Stimulated activated CD4-positive, alpha-beta T cell treated with anti-CD3 and anti-CD28 coated beads, Interleukin-1b, Interleukin-23, amount 100 ng/mL, for 24 hours (primary cell): ENCODE measurements at places on chromosomes 6 and 20.

- DNase-seq: no peak
These were observed 54.6 kb upstream of the FNDC1 start for GRCh38 chr6:159114569-159114968.

DNA sequence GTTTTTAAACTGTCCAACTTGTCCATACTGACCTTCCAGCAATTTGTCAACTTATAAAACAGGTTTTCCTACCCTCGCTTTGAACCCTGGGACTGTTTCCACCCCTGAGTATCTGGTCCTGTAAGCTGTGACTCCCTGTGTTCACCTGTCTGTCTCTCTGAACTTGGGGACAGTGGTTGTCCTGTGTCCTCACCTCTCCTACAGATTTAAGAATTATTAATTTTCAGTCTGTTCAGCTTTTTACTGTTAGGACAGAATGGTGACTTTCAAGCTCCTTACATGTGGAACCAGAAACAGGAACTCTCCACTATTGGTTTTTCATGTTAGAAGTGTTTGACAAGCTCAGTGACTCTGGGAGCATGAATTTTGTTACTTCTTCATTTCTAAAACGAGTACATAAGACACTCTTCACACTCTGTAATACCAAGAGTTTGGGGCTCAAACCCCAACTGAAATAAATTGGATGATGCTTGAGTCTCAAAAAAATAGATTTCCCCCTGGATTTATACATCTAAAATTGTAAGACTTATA, 713.9 kb downstream of the COL12A1 start:
- no peak for DNase-seq

DNA sequence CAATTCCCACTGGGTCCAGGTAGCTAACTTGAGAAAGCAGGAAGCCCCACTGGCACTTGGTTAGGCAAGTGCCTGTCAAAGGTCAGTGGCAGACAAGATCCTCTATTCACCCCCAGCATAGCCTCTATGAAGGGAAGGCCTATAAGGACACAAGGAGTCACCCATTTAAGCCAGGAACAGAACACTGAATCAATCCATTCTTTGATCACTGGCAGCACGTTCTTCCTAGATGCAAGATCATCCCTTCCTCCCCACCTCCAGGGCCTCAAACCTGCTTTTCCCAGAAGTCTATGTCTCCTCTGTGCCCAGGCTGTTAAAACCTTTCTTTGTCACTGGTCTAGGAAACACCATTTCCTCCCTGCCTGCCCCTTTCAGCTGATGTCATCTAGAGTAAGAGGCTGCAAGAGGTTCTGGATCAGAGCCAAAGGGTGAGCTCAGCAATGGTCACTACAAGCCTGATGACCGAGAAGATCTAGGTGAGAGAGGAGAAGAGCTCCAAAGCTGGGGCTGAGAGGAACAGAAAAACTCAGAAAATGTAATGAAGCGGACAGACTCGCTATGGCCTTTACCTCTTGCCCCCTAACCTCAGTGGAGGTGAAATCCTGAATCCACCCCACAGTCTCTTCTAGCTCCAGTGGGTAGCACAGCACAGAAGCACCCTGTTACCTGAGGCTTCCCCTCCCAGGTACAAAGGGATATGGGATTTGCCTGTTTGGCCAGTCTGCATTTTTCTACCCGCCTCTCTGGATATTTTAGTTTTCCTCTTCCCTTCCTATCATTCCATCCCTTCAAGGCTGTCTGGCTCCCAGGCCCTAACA, 1.8 kb downstream of the GTPBP2 start:
- DNase-seq: no peak

DNA sequence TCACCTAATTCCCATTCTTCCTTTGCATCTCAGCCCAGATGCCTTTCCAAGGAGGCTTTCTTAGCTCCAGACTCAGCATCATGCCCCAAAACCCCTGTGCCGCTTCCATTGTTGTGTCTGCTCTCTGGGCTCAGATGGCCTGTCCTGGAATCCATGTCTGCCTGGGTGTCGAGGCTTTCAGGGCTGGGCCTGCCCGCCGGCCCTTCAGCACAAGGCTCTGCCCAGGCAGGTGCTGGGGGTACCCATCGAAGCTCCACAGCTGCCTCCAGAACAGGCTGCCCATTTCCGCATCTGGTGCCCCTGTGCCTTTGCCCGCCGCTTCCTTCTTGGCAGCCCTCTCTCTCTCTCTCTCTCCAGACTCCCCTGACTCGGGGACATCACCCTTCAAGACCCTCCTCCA, 1.2 kb downstream of the CPXM1 start:
- no peak for DNase-seq

DNA sequence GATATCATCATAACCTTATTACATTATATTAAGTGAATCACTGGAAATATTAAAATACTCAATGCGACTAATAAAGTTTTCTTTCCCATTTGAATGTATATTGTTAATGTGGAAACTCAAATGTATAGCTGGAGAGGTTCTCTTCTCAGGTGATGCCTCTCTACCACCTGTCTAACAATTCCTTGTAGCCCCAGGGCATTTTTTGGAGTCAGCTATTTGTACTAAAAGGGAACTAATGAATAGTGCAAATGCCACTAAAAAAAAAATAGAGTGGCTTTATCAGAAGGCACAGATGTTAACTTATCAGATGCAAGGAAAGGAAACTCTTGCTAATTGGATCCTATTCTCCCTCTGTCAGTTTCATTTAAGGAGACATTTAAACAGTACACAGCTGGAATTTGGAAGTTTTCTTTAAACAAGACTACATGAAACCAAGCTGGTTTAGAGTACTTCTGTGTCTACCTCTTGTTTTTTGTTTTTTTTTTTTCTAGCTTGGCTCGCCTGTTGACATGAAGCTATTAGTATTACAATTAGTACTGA, 897.0 kb upstream of the SLC35B3 start:
- DNase-seq: no peak

GRCh38 chr6:96520171-96521115, 1.2 kb upstream of the UFL1 start:
- no peak for DNase-seq

- DNase-seq: no peak
These were observed 413.1 kb downstream of the PLCB1 start for GRCh38 chr20:8545212-8545611.

GRCh38 chr6:31769684-31770371, 7.3 kb downstream of the VWA7 start:
- DNase-seq: peak; percentile 61

DNA sequence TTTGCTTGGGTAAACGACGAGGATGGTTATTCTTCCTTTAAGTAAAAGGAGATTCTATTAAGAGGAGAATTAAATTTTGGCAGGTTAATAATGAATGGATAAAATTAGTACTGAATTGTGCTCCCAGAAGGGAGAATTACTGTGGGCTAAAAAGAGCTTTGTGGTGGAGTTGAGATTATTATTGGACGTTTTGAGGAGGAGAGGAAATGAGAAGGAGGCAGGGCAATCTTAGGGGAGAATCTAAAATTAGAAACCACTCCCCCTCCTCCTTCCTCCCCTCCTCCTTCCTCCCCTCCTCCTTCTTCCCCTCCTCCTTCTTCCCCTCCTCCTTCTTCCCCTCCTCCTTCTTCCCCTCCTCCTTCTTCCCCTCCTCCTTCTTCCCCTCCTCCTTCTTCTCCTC, 331.8 kb downstream of the PRL start:
- no peak for DNase-seq

DNA sequence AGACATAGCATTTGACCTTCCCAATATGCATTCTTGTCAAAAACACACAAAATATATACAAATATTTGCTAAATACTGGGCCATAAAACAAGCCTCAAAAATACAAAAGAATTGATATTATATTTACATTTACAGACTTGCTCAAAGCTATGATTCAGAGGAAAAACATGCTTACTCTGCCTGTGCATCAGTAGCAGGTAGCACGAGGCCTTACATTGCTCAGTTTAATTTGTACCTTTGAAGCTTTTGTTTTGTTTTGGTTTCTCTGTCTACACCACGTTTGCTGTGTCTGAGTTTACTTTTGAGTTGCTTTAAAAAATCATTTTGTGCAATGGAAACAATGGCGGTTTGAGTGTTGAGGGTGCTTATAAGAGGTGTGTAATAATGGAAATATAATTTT, 99.3 kb downstream of the PHF3 start:
- DNase-seq: no peak

GRCh38 chr20:52224920-52225319, 33.3 kb upstream of the ZFP64 start:
- DNase-seq: no peak

DNA sequence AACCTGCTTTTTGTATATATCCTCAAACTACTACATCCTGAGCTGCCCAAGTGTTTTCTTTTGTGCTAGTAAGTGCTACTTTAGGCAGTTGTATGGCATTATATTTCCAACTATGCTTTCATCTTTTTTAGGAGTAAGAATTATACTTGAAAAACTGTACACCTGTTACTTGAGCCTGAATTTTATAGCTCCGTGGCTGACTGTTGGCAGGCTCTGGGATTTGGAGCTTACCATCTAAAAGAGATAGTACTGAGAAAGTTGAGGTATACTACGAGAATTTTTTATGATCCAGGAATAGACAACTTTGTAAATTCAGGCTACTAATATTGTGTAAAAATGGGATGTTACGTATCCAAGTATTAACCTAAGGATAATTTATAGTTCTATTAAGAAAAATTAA, 32.4 kb downstream of the RNF217 start:
- no peak for DNase-seq

GRCh38 chr6:119628691-119629594, 279.4 kb upstream of the MAN1A1 start:
- DNase-seq: no peak

- no peak for DNase-seq
These were observed 622 bp upstream of the KIZ start for GRCh38 chr20:21125072-21125848.

DNA sequence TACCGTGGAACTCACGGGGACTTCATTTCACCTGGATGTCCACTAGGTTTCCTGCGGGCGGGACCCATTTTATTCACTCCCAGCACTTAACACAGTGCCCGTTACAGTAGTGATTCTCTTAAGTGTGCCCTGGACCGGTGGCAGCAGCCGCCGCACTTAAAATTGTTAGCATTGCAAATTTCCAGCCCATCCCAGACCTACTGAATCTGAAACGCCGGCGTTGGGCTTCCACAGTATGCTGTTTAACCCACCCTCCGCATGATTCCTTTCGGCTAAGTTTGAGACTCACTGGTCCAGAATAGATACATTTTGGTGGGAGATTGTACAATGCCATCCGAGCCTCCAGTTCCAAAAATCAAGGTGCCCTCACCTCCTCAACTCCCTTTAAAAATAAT, 967 bp downstream of the SMPDL3A start:
- no peak for DNase-seq

DNA sequence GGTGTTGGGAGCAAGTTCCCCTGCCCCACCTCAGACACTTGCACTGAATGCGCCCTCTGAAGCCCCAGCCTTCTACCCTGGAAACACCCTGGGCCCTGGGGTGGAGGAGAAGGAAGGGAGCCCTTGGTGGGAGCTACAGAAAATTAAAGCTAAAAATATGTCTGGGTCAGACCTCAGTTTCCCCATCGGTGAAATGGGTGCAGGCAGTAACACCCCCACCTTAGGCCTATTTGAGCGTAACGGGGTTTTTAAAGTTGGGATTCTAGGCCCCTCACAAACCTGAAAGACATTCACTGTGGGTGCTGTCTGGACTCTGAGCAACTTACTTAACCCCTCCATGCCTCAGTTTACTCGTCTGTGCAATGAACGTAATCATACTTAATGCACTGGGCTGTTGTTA, 19.3 kb upstream of the CDH22 start:
- DNase-seq: no peak

DNA sequence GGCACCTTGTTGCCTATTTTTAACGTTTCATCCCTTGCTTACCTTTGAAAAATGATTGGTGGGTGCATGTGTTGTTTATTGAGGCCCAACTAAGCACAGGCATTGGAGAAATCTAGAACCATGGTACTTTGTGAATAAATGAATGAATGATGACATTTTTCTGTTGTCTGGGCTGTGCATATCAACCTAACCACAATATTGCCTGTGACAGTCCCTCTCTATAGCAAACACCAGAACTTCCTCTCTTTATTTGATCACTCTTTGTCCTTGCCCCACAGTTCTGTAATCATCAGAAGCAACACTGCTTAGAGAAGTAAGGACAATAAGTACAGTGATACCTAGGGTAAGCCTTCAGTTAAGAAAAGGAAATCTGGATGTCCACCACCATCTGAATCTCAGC, 75.1 kb downstream of the TBC1D7 start:
- DNase-seq: no peak

GRCh38 chr20:46169245-46170171, 51.4 kb downstream of the CD40 start:
- DNase-seq: no peak

- no peak for DNase-seq
These were observed 49.3 kb downstream of the GFRA4 start for GRCh38 chr20:3613821-3614440.

DNA sequence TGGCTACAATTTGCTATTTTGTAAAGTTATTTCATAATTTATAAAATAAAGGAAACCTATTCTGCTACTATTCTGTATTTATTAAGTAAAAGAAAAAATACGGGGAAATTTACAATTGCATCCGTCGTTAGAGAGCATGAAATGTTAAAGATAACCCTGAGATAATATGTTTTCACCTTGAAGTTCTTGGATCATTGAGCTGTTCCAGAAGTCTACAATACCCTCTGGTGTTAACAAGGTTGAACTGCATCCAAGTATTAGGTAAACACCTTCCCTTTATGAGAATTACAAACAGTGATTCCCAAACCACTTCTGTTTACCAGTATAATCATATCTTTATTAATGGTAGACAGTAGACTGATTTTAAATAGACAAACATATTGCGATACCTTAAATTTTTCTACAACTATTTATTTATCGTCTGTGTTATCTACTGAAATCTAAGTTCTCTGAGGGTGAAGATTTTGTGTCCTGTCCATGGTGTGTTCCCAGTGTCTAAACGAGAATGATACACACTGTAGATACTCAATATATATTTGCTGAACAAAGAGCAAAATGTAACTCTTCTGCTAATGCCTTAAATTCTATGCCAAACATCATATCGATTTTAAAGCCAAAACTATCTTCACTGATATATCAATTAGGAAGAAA, 28.2 kb downstream of the TBC1D32 start:
- no peak for DNase-seq

DNA sequence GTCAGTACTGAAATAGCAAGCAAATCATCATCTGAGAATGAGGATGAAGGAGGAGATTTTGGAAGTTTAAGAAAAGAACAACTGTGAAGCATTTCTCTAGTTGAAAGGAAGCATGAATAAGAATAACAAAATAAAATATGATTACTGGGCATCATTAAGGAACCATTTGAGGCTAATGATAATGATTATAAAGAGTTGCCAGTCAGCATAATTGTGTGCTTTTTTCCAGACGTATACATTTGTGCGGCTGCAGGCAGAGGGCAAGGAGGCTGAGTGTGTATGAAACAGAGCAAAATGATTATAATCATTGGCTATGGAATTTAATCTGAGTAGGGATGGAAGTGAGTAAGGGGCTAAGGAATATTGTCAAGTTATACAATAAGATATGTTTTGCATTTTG, 218.7 kb upstream of the FUT9 start:
- no peak for DNase-seq

DNA sequence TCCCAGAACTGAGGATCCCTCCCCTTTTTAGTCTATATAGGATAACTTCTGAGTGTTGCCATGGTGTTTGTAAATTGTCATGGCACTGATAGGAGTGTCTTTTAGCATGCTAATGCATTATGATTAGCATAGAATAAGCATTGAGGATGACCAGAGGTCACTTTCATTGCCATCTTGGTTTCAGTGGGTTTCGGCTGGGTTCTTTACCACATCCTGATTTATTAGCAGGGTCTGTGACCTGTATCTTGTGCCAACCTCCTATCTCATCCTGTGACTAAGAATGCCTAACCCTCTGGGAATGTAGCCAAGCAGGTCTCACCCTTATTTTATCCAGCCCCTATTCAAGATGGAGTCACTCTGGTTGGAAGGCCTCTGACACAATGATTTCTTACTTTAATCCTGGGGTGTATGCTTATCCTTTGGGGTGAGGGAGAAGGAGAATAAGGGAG, 19.6 kb downstream of the WFDC2 start:
- no peak for DNase-seq
